ENCODE measurements at places on chromosomes 3 and 15. TPM values are rescaled to one million over a fixed set of nuclear protein-coding genes. Genes with fewer than 3 reads are reported as not detected.

DNA sequence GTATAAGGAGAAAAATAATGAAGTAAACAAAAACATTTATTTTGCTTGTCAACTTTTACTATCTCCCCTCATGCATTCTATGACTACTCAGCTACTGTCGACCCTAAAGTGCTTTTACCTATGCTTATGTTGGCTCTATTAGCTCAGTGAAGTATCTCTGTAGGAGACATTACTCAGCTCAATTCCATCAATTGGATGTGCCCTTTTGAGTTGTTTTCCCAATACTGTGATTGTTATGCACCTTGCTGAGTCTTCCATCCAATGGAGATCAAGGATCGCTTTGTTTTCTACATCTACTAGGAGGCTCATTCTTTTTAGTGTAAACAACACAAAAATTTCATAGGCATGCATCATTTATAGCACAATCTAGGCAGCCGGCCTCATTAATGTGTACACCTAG is 403.8 kb upstream of the ARL6 start:
- DNase-seq = no peak
- H3K4me3 ChIP-seq = no peak overlapping the region
- no peaks in the 10 kb centered on the region for H3K27me3 ChIP-seq
- no peaks in the 10 kb centered on the region for H3K36me3 ChIP-seq
- no peaks in the 10 kb centered on the region for H3K4me1 ChIP-seq

DNA sequence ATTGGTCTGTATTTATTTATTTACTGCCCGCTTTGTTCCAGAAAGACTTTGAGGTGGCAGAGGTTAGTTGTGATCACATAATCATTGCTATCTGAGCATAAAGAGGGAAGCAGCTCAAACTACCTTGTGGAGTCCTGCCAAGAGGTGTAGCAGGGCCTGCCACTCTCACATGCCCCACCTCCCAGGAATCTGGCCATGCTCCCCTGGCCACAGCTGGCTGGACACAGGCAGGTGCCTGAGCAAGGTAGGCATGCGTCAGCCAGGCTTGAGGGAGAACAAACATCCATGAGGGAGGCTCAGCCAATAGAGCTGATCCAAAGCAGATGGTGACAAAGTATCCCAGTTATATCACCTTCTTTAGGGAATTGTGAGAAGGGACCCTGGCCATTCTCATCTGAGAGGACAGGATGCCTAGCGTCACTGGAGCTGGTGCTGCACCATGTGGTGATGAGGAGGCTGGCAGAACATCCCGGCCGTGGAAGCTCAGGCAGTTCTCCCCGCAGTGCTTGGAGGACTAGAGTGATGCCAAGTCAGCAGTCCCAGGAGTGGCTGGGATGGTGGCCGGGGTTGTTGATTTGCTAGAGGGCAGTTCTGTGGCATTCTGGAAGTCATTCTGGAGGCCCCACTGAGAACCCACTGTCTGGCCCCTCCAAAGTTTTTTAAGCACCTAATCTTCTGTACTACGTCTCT is 6.8 kb upstream of the POLG start:
- no peak overlapping the region for H3K27ac ChIP-seq
- DNase-seq = no peak
- peaks cover 40% of the 10 kb centered on the region for H3K27me3 ChIP-seq
- no peak overlapping the region for H3K4me3 ChIP-seq
- no peaks in the 10 kb centered on the region for H3K36me3 ChIP-seq
- H3K4me1 ChIP-seq = no peaks in the 10 kb centered on the region

- DNase-seq = peak; percentile 80
- no peaks in the 10 kb centered on the region for H3K27me3 ChIP-seq
- no peaks in the 10 kb centered on the region for H3K36me3 ChIP-seq
- H3K4me1 ChIP-seq = peaks cover 27% of the 10 kb centered on the region
- H3K4me3 ChIP-seq = peak overlapping the region; percentile 41
- peak overlapping the region; percentile 56 for H3K27ac ChIP-seq
Observed at GRCh38 chr15:85047271-85047948, 65.8 kb downstream of the PDE8A start.

DNA sequence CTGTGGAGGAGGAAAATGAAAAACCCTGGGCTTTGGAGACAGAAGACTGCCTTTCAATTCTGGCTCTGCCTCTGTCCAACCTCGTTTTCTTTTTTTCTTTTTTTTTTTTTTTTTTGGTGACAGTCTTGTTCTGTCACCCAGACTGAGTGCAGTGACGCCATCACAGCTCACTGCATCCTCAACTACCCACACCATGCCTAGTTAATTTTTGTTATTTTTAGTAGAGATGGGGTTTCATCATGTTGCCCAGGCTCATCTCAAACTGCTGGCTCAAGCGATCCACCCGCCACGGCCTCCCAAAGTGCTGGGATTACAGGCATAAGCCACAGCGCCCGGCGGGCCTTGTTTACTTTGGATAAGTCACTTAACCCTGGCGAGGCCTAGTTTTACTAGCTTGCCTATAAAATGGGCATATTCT is 66.3 kb upstream of the SLC25A26 start:
- H3K36me3 ChIP-seq = no peaks in the 10 kb centered on the region
- no peaks in the 10 kb centered on the region for H3K27me3 ChIP-seq
- peak; percentile 5 for DNase-seq

- H3K27ac ChIP-seq = no peak overlapping the region
- DNase-seq = no peak
- H3K36me3 ChIP-seq = no peaks in the 10 kb centered on the region
- H3K27me3 ChIP-seq = no peaks in the 10 kb centered on the region
- H3K4me1 ChIP-seq = no peaks in the 10 kb centered on the region
Observed at GRCh38 chr15:100041127-100041828, 300.5 kb downstream of the ADAMTS17 start.

DNA sequence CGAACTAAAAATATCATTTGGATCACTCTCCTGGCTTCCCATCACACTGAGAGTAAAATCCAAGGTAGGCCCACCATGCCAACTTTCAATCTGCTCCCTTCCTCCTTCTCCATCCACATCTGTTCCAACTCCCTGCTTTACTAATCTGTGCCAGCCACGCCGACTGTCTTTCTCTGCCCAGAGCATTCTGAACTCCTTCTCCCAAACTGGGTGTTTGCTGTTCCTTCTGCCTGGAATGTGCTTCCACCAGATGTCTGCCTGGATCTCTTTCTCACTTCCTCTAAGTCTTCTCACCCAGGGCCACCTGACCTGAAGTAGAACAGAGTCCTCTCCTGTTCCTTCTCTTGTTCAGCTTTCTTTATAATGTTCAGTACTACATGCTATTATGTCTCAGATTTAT is 5.6 kb upstream of the ARL8B start:
- H3K27ac ChIP-seq = no peak overlapping the region
- no peak overlapping the region for H3K4me3 ChIP-seq
- no peaks in the 10 kb centered on the region for H3K36me3 ChIP-seq
- H3K27me3 ChIP-seq = no peaks in the 10 kb centered on the region
- no peaks in the 10 kb centered on the region for H3K4me1 ChIP-seq

DNA sequence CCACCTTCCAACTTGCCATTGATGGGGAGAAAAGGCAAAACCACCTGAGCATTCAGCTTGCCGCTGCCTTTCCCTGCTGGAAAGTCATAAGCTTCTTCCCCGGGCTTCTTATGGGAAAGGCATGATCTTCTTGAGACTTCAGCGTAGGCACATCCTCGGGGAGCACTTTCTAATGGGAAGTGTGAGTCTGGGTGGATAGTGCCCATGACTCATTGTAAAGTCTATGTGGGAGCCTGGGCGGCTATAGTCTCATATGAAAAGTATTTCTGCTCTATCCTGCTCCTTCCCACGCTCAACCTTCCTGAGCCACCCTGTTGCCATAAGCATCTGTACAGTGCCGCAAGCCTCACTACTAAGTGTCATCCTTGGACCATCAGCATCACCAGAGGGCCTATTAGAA is 309.9 kb upstream of the THBS1 start:
- peaks cover 44% of the 10 kb centered on the region for H3K4me1 ChIP-seq
- H3K27ac ChIP-seq = peak overlapping the region; percentile 98
- peak; percentile 100 for DNase-seq
- H3K36me3 ChIP-seq = no peaks in the 10 kb centered on the region

- no peak for DNase-seq
- no peak within 1 kb of the TSS for H3K4me3 ChIP-seq
- H3K36me3 ChIP-seq = no peaks in the 10 kb centered on the region
Observed at GRCh38 chr3:52794612-52795099, at the start of gene ITIH3. TSS of gene ITIH3 (plus strand) at chr3:52794796. CDS start at chr3:52794804, 8 bp downstream.

- H3K27me3 ChIP-seq = peaks cover 9% of the 10 kb centered on the region
- H3K4me3 ChIP-seq = no peak overlapping the region
- no peak overlapping the region for H3K27ac ChIP-seq
- H3K36me3 ChIP-seq = no peaks in the 10 kb centered on the region
Observed at GRCh38 chr15:88727439-88727838, 75.8 kb upstream of the ACAN start.

- peaks cover 16% of the 10 kb centered on the region for H3K4me1 ChIP-seq
- H3K27ac ChIP-seq = no peak overlapping the region
- DNase-seq = peak; percentile 27
- H3K27me3 ChIP-seq = no peaks in the 10 kb centered on the region
- H3K36me3 ChIP-seq = no peaks in the 10 kb centered on the region
Observed at GRCh38 chr15:60793656-60794055, 314.7 kb upstream of the ICE2 start.

GRCh38 chr3:17542591-17542990 is 199.8 kb downstream of the TBC1D5 start:
- H3K27ac ChIP-seq = no peak overlapping the region
- H3K4me1 ChIP-seq = no peaks in the 10 kb centered on the region
- no peaks in the 10 kb centered on the region for H3K27me3 ChIP-seq
- H3K36me3 ChIP-seq = no peaks in the 10 kb centered on the region

DNA sequence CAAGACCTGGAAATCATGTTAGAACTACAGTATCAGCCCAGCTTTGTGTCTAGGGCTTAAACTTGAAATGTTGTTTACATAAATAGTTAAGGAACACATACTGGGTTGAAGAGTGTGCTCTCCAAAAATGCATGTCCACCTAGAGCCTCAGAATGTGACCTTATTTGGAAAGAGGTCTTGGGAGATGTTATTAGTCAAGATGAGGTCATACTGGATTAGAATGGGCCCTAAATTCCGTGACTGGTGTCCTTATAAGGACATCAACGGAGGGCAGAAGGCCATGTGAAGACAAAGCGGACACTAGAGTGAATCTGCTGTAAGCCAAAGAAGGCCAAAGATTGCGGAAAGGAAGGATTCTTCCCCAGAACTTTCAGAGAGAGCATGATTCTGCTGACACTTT is 759.2 kb upstream of the CFAP20DC start:
- no peaks in the 10 kb centered on the region for H3K27me3 ChIP-seq
- no peaks in the 10 kb centered on the region for H3K36me3 ChIP-seq
- H3K27ac ChIP-seq = no peak overlapping the region
- peak; percentile 34 for DNase-seq
- H3K4me1 ChIP-seq = no peaks in the 10 kb centered on the region

- peaks cover 11% of the 10 kb centered on the region for H3K4me1 ChIP-seq
- DNase-seq = no peak
- H3K27ac ChIP-seq = no peak overlapping the region
- no peaks in the 10 kb centered on the region for H3K36me3 ChIP-seq
- H3K27me3 ChIP-seq = no peaks in the 10 kb centered on the region
Observed at GRCh38 chr3:71991681-71992080, 206.7 kb upstream of the PROK2 start.

DNA sequence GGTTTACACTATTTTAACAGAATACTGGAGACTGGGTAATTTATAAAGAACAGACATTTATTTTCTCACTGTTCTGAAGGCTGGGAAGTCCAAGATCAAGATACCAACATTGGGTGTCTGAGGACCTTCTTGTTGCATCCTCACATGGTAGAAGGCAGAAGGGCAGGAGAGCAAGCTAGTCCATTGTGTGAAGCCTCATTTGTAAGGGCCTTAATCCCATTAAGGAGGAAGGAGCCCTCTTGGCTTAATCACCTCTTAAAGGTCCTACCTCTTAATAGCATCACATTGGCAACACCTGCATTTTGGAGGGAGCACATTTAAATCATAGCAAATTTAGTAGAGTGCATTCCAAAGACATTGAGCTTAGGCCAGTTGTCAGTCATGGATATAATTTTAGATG is 26.2 kb downstream of the UBE2Q2 start:
- H3K27me3 ChIP-seq = no peaks in the 10 kb centered on the region
- H3K4me3 ChIP-seq = no peak overlapping the region
- H3K4me1 ChIP-seq = no peaks in the 10 kb centered on the region
- peaks cover 27% of the 10 kb centered on the region for H3K36me3 ChIP-seq
- H3K27ac ChIP-seq = no peak overlapping the region
- no peak for DNase-seq

DNA sequence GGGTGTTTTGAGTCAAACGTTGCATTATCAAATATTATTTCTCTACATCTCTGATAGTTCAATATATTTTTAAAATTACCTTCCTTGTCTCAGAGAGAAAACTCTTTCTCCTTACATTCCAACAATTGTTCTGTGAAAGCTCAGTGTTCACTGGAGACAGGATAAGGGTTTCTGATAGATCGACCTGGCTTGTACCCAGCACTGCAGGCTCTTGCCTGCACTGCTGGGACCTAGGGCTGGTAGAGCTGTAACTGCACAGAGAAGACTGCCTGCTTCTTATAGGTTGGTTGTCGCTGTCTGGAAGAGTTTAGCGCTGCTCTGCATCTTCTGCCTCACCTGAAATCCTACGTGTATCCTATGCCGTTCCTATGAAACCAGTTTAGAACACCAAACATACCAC is 249.9 kb upstream of the LRTM1 start:
- H3K27me3 ChIP-seq = no peaks in the 10 kb centered on the region
- H3K4me1 ChIP-seq = peaks cover 21% of the 10 kb centered on the region
- no peak overlapping the region for H3K4me3 ChIP-seq
- 0 out of 2 replicates have a peak, but pooled peaks cover under 1% of the 10 kb centered on the region for H3K36me3 ChIP-seq

GRCh38 chr3:186798239-186798874 is 7.9 kb downstream of the RFC4 start:
- no peaks in the 10 kb centered on the region for H3K27me3 ChIP-seq
- H3K36me3 ChIP-seq = peaks cover 19% of the 10 kb centered on the region
- no peak overlapping the region for H3K4me3 ChIP-seq
- no peak for DNase-seq

GRCh38 chr3:138092023-138092422 is 23.4 kb downstream of the DZIP1L start:
- H3K27me3 ChIP-seq = no peaks in the 10 kb centered on the region
- peak overlapping the region; percentile 68 for H3K27ac ChIP-seq

ISLR gene
- total RNA-seq = 110 TPM

UPK1B gene
- total RNA-seq = not detected

ANXA2 gene
- 4,692 TPM for total RNA-seq

SLC6A20 gene
- total RNA-seq = not detected

MUC13 gene
- 0.25 TPM for total RNA-seq

PRTG gene
- total RNA-seq = under 0.01 TPM

CNOT10 gene
- 19.5 TPM for total RNA-seq

TP63 gene
- total RNA-seq = not detected

SMCO1 gene
- total RNA-seq = not detected

DNAH12 gene
- total RNA-seq = not detected
